H54 (cell line): ENCODE measurements at places on chromosomes 11 and 22.

DNA sequence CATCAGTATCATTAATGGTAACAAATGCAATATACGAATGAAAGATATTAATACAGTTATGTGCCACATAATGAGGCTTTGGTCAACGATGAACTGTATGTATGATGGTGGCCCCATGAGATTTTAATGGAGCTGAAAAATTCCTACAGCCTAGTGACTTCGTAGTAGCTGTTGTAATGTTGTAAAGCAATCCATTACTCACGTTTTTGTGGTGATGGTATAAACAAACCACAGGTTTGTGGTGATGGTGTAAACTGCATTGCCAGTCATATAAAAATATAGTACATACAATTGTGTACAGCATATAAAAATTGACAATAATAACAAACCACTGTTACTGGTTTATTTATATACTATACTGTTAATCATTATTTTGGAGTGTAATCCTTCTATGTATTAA is 27.4 kb upstream of the GRIA4 start:
- no peak for DNase-seq

DNA sequence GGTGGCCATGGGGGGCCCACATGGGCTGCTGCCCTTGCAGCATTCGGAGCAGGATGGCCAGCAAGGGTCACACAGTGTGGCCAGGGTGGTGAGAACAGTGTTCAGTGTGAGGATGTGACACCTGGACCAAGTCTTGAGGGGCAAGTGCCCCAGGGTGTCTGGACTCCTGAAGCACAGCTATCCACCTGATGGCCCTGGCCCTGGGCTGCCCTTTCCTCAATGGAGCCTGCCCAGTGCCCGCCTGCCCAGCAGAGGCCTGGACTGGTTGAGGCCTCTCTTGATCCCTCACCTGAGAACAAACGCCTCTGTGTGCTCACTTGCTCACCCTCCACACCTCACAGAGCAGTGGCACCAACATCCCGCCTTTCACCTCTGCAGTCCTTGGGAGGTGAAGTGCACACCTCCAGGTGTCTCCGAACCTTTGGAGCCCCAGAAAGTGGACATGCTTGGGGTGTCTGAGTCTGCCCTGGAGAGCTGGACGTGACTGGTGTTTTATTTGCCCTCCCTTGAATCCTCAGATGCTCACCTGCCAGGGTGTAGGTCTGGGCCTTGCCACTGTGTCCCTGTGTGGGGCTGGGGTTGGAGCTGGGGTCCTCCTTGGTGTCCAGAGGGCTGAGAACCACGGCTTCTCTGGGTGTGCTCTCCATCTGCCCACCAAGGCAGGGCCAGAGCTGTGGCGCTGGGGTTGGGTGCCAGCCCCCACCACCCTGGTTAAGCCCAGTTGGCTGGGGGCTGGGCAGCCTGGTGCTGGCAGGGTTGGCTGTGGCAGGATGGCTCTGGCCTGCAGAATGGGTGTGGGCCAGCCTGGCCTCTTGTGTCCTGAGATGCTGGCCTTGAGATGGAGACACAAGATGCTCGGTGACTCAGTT is 3.8 kb upstream of the MUC2 start:
- DNase-seq, result no peak

GRCh38 chr22:47011131-47011858 is 248.8 kb downstream of the TBC1D22A start:
- no peak for DNase-seq

GRCh38 chr11:62487738-62488551 is 58.7 kb downstream of the AHNAK start:
- DNase-seq, result no peak

DNA sequence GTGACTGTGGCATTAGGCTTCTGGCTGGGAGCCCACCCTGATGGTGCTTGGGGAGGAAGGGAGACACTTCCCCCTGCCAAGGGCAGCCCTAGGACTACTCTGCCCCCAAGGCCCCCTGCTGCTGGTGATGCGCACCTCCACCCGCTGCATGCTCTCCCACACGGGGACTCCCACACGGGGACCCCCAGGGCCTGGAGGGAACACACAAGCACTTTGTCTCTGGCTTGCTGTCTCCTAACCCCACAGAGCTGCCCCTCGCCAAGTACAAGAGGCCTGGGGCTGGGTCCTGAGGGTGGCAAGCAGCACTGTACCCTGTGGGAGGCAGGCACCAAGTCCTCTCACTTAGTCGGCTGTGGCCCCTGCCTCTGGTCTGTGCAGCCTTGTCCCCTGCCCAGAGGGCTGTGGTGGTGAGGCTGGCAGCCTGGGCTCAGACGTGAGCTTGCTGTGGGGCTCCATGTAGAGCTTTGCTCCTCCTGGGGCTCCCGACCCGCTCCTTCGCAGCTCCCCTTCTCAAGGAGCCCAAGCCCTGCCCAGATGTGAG is 7.9 kb downstream of the LRRC75B start:
- DNase-seq, result no peak

DNA sequence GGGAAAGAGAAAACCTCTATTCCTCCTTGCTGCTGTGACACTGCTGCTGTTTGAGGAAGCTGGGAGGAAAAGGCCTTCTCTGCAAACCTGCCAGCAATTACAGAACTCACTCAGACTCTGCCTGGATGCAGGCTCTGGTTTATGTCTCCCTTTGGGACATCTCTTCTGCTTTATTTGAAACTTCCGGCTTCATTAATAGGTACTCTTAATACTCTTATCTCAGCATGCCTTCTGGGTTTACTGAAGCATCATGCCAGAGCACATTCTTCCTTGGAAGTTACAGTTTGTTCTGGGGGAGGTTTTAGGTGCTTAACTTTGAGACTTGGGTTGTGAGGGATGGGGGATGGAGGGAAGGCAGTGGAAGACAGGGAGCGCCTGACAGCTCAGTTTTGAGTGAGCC is 79.9 kb downstream of the NAV2 start:
- no peak for DNase-seq

DNA sequence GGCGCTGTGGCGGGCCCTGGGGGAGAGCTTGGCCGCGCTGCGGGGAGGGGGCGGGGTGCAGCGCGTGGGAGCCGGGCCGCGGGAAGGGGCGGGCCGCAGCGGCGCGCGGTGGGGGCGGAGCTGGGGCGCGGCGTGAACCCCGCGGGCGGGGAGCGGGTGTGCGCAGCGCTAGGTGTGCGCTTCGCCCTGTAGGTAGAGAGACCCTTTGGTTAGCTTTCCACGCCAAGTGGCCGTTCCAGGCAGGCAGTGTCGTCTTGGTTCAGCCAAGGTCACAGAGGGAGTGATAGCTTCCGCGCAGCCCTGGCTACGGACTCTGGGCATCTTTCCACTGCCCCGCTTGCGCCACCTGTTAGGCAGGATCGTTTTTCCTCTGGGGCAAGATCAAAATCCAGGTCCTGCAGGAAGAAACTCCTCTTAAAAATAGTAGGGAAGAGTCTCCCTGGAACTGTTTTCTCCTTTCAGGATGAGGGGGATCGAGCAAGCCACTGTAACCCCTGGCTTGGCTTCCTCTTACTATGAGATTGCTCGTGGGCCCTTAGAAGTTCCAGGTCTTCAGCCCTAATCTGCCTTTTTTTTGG is 434 bp downstream of the BANF1 start:
- DNase-seq, result no peak

- no peak for DNase-seq
These were observed 128.0 kb downstream of the MPPED1 start for GRCh38 chr22:43539572-43540528.

- DNase-seq, result no peak
These were observed 1.6 kb upstream of the HORMAD2 start for GRCh38 chr22:30078320-30079311.

- no peak for DNase-seq
These were observed 13.1 kb downstream of the RHOG start for GRCh38 chr11:3827434-3828186.

DNA sequence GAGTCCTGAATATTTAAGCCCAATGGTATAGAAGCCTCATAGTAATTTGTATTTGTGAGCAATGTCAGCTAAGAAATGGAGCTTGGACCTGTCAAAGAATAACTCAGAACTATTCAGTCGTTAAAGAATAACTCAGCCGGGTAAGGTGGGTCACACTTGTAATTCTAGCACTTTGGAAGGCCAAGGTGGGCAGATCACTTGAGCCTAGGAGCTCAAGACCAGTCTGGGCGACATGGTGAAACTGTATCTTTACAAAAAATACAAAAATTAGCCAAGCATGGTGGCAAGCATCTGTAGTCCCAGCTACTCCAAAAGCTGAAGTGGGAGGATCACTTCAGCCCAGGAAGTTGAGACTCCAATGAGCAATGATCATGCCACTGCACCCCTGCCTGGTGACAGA is 1526.5 kb downstream of the LRRC4C start:
- no peak for DNase-seq

- no peak for DNase-seq
These were observed 65.9 kb downstream of the LIF start for GRCh38 chr22:30180616-30181015.
